ENCODE measurements at places on chromosomes 12 and 14.
A peak's percentile ranks its signal among the peaks of the same experiment; 100 is the strongest.

DNA sequence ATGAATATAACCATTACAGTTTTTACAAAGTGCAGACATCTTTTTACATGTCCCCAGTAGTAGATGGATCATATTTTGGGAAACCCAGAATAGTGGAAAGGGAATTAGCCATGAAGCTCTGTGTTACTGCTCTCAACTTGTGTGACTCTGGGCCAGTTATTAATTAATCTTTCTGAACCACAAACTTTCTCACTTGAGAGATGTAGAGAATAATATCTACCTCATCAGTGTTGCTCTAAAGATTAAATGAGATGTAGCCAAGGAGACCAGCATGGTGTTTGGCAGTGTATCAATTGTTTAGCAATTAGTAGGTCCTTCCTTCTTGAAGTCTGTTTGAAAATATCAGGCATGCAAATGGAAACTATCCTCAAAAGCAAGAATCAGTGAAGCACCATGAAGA, 169.2 kb downstream of the TMTC2 start:
- no peak for DNase-seq

DNA sequence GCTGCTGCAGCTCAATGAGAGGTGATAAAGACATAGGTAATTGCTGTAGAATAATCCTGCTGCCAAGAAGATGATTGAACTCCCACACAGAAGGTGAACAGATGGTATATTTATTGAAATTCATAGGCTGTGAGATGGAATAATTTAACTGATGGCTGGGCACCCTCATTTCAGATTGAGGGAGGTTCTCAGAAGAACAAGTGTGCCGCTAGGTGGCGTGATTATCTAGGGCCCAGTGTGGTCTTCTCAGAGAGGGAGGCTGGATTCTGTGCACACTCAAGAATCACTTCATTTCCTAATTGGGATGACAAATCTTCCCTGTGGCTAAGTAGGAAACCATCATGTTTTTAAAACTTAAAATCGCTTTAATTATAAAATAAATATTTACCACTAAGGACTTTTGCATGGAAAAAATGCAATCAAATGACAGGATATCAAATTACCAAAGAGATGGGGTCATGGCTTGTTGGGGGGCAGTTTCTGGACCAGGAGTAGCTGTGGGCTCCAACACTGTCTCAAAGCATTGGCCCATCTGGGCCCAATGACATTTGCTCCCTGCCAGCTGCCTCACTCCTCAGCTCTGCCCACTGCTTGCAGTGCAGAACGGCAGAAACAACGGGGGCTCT, 132.3 kb downstream of the SNAPC1 start:
- DNase-seq = peak; percentile 48

DNA sequence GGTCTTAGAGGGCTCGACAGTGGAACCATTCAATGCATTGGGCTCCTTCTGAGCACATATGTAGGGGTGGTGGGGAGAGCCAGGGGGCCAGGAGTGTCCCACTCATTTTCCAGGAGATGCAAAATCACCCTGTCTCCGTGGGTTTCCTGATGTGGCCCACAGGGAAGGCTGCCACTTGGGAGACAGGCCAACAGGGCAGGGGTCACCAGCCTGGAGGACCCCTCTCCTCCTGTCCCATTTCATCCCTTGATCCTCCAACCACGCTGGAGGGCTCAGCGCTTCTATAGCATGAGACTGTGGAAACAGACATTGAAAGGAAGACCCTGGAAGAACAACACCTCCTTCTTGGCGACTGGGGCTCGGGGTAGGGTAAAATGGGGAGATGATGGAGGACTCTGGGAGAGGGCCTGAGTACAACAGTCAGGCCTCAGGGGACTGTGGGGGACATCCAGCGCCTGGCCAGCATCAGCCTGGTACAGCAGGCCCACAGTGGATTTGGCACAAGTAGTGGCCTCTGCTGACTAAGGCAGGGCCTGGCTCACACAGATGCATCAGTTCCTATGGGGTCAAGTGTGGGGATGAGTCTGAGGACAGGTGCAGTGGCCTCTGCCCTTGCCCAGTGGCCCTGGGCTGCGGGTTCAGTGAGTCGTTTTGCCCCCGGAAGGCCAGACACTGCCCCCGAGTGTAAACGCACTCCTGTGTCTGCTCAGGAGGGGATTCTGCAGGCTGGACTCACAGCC, 68.0 kb downstream of the PRIMA1 start:
- no peak for DNase-seq

GRCh38 chr14:94713115-94713514, 56.8 kb downstream of the GSC start:
- no peak for DNase-seq

DNA sequence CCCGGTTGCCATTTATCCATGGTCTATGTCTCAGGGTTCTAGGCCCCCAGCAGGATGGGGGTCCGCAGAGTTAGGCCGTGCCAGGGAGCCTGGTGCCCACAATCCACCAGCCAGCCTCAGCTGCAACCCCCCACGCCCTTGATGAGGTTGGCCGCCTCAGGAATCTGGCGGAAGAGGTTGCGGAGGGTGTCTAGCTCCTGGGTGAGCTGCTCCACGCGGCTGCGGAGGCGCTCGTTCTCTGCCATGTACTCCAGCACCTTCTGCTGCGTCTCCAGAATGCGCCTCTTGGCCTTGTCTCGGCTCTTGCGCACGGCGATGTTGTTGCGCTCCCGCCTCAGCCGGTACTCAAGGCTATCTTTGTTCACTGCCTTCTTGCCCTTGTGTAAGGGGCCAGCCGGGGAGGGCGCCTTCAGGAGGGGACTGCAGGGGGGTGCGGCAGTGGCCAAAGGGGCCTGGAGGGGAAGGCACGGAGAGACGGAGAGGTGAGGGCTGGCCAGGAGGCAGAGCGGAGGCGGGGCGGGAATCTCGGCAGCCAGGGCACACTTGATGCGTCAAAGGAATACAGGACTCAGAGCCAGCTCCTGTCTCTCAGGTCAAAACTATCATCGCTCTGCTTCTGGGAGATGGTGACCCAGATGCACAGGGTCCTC, 1.6 kb downstream of the CEBPE start:
- no peak for DNase-seq

DNA sequence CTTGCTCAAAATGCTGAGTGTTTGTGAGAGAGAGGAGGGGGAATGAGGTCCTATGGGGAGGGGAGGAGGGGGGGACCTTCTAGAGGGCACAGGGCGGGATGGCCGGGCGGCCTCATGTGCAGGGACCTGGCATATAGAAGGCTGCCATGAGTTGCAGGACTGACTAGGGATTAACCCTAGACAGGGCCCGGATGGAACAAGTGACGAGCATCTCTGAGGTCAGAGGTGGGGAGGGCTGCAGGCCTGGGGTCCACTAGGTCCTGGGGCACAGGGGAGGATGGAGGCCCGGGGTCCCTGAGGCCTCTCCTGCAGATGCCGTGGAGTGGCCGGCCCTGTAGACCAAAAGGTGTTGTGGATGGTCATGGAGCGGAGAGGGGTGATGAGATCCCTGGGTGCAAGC, 104.0 kb upstream of the EIF5 start:
- DNase-seq = no peak

DNA sequence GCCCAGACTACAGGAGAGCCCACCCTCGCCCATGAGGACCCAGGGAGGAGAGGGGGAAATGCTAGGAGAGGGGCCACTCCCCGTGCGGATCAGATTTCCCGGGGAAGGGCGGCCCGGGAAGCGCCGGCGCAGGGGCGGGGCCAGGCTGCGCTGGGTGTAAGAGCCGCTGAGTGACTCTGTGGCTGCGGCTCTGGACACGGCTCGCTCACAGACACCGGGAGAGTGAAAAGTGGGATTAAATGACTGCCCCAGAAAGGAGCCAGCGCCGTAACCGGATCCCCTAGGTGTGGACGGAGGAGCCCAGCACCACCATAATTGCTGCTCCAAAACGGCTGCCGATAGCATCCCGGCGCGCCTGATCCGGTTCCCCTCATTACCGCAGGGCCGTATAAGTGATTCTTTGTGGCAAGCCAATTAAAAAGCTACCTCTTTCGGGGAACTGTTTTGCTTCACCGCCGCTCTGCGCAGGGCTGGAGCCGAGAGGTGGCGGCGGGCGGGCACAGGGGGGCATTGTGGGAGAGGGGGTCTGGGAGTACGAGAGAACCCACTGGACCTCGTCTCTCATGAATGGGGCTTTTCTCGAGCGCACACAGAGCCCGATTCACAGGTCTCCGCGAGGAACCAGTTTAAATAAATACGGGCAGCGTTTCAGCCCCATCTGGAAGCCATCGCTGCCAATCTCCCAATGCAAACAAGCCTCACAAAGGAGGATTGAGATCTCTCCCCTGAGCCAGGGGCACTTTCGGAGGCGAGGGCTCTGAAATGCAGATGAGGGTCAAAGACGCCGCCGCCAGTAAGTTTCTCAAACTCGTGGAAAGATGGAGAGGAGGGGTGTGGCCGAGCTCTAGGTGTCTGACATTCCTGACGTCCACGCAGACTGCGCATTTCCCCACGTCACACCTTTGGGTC, 2.5 kb downstream of the COL2A1 start:
- no peak for DNase-seq

DNA sequence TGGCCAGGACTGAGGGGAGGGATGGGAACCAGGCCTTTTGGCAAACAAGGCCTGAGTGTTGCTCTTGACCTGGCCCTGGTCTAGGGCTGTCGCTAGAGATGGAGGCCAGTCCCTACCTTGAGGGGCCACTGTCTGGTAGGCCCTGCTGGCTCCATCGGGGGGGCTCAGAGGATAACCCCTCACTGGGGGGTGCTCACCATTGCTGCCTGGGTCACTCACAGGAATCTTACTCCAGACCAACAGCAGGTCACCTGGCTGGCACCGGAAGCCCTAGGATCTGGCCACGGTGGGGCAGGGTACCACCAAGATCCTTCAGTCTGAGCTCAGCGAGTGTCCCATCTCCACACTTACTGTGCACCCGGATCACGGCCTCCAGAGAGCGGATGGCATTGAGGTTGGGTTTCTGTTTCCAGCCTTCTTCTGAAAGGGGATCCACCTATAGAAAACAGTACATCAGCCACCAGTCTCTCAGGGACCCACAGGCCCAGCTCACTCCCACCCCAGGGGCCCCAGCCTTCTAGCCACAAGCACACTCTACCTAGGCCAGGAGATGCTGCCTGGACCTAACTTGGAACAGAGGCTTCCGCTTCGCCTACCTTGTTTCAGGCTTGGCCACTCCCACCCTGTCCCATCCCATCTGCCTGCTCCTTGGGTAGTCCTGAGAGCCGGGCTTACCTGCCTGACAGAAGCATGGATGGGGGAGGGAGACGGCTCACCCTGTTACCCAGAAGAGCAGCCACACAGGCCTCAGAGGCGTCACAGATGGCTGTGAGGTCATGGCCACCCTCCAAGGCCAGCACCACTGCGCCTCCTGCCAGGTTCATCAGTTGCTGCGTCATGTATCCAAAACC, 12.2 kb downstream of the SLC48A1 start:
- DNase-seq = peak; percentile 22

DNA sequence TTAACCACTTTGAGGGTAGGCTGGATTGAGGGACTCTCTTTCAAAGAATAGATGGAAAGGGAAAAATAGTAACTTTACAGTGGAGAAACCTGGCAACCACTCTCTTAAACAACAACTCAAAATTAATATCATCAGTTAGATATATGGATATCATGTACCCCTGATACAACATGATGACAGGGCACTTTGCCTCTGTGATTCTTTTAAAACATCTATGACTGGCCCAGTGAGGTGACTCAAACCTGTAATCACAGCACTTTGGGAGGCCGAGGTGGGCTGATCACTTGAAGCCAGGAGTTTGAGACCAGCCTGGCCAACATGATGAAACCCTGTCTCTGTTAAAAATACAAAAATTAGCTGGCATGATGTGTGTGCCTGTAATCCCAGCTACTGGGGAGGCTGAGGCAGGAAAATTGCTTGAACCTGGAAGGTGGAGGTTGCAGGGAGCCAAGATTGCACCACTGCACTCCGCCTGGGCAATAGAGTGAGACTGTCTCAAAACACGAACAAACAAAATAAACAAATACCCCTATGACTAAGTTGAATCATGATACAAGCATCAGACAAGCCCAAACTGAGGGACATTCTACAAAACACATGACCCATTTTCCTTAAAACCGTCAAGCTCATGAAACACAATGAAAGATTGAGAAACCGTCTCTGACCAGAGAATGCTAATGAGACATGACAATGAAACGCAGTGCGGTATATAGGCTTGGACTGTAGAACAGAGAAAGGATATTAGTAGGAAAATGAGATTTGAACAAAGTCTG, 26.4 kb upstream of the SLC7A8 start:
- DNase-seq = no peak

DNA sequence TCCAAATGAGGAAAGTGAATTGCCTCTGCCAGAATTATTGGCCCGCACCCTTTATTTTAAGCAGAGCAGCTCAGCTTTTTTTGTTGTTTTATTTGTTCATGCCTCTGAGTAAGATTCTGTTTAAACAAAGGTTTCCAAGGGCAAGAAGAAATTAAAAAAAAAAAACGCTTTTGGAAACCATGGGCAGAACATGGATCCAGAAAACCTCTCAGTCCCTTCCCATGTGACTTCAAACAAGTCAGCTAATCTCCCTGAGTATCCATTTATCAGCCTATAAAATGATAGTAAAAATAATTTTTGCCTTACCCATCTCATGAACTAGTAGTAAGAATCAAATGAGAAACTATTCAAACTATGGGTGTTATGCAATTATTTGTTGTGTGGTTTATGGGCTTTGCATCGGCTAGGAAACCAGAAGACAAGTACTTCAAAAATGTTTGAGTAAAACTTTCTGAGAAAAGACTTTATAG, 27.6 kb downstream of the KITLG start:
- DNase-seq = no peak

DNA sequence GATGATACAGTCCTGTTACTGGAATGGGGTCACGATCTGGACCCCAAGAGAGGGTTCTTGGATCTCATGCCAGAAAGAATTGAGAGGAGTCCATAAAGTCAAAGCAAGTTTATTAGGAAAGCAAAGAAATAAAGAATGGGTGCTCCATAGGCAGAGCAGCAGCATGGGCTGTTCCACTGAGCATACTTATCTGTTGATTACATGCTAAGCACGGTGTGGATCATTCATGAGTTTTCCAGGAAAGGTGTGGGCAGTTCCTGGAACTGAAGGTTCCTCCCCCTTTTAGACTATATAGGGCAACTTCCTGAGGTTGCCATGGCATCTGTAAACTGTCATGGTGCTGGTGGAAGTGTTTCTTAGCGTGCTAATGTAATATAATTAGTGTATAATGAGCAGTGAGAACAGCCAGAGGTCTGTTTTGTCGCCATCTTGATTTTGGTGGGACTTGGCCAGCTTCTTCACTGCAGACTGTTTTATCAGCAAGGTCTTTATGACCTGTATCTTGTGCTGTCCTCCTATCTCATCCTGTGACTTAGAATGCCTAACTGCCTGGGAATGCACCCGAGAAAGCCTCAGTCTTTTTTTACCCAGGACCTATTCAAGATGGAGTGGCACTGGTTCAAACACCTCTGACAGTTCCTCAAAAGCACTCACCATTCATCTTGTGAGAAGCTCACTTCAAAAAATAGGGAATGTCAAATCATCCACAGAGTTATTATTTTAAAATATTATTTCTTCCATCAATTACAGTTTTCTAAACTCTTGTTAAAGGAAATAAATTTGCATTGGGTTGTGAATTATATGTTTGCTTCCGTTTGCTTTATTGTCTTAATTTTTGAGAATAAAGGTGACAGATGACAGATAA, 1358.8 kb upstream of the TMEM132C start:
- DNase-seq = no peak

GRCh38 chr12:42627151-42627550, 37.6 kb upstream of the PRICKLE1 start:
- no peak for DNase-seq
